NCI-H2107 (cell line): ENCODE measurements at places on chromosomes 3 and 15.

- no peak for DNase-seq
These were observed 64.7 kb downstream of the ADAMTS9 start for GRCh38 chr3:64623125-64623524.

DNA sequence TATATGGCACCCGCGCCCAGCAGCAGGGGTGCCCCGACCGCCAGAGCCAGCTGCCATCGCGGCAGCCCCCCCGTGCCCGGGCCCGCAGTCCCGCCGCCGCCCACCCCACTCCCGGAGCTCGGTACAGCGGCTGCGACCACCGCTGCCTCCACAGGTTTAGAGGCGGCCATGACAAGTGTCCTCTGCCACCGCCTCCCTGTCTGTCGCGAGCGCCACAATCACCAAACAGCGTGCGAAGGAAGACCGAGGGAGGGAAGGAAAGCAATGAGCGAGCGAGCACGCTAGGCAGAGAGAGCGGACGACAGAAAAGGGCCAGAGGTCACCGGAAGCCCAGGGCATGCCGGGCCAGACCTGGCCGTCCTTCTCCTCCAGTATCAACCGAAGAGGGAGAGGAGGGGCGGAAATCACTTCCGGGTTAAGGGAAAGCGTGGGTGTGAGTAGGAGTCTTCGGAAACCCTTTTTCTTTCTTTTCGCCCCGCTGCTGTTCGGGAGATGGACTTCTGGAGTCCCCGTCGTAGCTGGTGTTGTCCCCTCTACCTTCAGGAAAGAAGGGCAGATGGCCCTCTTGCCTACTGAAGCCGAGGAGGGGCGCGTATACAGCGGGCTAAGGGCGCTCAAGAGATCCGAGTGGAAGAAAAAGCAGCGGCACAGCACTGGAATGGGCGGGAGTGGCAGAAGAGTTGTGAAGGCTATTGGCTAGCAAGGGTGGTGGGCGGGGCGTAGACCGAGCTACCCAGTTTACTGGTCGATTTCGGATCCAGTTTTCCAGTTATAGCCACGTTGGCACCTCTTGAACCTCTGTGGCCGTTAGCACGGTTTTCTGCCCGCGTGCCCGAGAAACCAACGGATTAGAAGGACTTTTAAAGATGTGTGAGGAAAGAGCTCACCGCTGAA, at the start of the genes LNP1 and TOMM70:
TSS of gene LNP1 (plus strand) at position 760 of the 894 bp plus-strand sequence. CDS start 28,191 bp downstream, outside the sequence.
TSS of gene TOMM70 (minus strand) at position 310 of the 894 bp plus-strand sequence. CDS start at position 170, 140 bp downstream.
- peak; percentile 97 for DNase-seq

- no peak for DNase-seq
These were observed 84.9 kb downstream of the TBC1D2B start for GRCh38 chr15:77992356-77993222.

- no peak for DNase-seq
These were observed 46.9 kb upstream of the CHD2 start for GRCh38 chr15:92853222-92853621.

GRCh38 chr3:53524566-53524965, 30.2 kb downstream of the CACNA1D start:
- DNase-seq, result no peak

- DNase-seq, result no peak
These were observed 391.8 kb downstream of the VPS13C start for GRCh38 chr15:61668444-61668843.

- no peak for DNase-seq
These were observed 153.7 kb downstream of the IL20RB start for GRCh38 chr3:137111497-137111896.

DNA sequence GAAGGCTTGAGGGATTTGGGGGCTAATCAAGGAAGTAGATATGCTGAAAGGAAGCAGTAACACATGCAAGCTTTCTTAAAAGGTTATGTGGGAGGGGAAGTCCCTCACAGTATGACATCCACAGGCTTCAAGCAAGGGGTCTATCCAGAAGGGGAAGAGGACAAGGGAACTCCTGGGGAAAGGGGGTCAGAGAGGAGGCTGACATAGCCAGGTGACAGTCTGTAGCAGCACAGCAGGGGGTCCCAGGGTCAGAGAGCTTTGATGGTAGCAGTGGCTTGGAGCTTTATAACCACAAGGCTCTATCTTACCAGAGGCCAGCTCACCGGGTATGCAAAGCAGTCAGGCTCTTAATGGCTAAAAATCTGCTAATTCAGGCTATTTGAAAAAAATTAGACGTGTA, 150.6 kb upstream of the NSMCE3 start:
- DNase-seq, result no peak

- no peak for DNase-seq
These were observed 138.3 kb downstream of the GSK3B start for GRCh38 chr3:119955972-119956371.

GRCh38 chr15:62644889-62645742, 397.4 kb upstream of the TPM1 start:
- DNase-seq, result no peak

GRCh38 chr3:130288670-130289069, 56.8 kb upstream of the COL6A5 start:
- no peak for DNase-seq

- no peak for DNase-seq
These were observed 2.1 kb downstream of the LDHAL6B start for GRCh38 chr15:59208613-59209249.

- DNase-seq, result no peak
These were observed 22.2 kb downstream of the FXR1 start for GRCh38 chr3:180934638-180935037.

DNA sequence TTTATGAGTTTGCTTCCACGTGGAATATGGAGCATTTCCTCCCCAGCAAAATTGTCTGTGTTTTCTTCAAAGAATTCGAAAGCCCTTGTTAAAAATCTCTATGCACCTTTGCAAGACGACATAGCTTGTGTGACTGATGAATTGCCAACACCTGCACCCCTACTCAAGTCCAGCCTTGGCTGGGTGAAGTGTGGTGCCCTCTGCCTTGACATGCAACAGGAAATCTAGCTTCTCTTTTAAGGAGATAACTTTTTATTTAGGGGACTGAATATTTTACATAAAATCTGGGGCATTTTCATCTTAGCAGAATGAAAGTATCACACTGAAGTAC, 647 bp downstream of the HMG20A start:
- DNase-seq, result no peak
